Activated T-helper 2 cell treated with anti-CD3 and anti-CD28 coated beads, Interferon-gamma antibody, Interleukin-2, Interleukin-4, amounts not matched to agents 10 μg/mL and 5 μg/mL and 100 μg/mL, durations not matched to agents 14 hours and 24 hours and 36 hours (primary cell): ENCODE measurements at places on chromosomes 7 and 10. TPM values are rescaled to one million over a fixed set of nuclear protein-coding genes. Genes with fewer than 3 reads are reported as not detected.
A peak's percentile ranks its signal among the peaks of the same experiment; 100 is the strongest.

ANXA8L1 gene
- total RNA-seq = not detected in 2 replicates

RBP3 gene
- not detected in 2 replicates for total RNA-seq

KEL gene
- total RNA-seq = 0.78 and 0.96 TPM in 2 replicates

GLCCI1 gene
- 23.8 and 27.9 TPM in 2 replicates for total RNA-seq

FKBP6 gene
- not detected in 2 replicates for total RNA-seq

KMT2C gene
- 62.4 and 63.1 TPM in 2 replicates for total RNA-seq

AGAP5 gene
- total RNA-seq = 18.2 and 18.8 TPM in 2 replicates

FRAT1 gene
- total RNA-seq = 2.9 and 3.4 TPM in 2 replicates

NKX2-3 gene
- not detected in 2 replicates for total RNA-seq

ADARB2 gene
- total RNA-seq = 0.05 TPM in 1 of 2 replicates, not detected in the other

TET1 gene
- 1.5 and 1.6 TPM in 2 replicates for total RNA-seq

ATRNL1 gene
- total RNA-seq = 0.50 and 0.87 TPM in 2 replicates

ST8SIA6 gene
- total RNA-seq = not detected in 2 replicates

DOCK4 gene
- 0.41 and 0.64 TPM in 2 replicates for total RNA-seq

PTN gene
- 0.11 and 0.18 TPM in 2 replicates for total RNA-seq

CTAGE8 gene
- 1.2 and 2.1 TPM in 2 replicates for total RNA-seq

ZNF212 gene
- 18.4 and 20.1 TPM in 2 replicates for total RNA-seq

EXOSC1 gene
- 49.9 and 53.4 TPM in 2 replicates for total RNA-seq

MRLN gene
- not detected in 2 replicates for total RNA-seq

PRPS1L1 gene
- total RNA-seq = not detected in 2 replicates

DNA sequence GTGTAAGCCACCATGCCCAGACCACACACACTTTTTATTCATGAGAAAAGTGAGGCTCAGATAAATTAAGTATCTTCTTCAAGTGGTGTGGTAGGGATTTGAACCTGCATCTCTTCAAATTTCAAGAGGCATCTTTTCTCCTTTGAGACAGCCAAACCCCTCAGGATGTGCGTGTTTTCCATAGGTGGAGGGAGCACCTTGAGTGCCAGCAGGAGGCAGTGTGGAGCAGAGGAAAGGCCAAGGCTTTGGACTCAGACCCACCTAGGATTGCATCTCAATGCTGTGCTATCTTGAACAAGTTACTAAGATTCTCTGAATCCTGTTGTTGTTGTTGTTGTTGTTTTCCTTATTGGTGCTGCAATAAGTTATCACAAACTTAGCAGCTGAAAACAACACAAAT is 40.2 kb upstream of the MYL10 start:
- DNase-seq = no peak

- DNase-seq = no peak
Observed at GRCh38 chr7:73423519-73424488, 9.8 kb upstream of the FZD9 start.

- DNase-seq = no peak
Observed at GRCh38 chr10:9305018-9305655, 1250.6 kb downstream of the GATA3 start.

- DNase-seq = no peak
Observed at GRCh38 chr7:87003872-87004798, 55.3 kb downstream of the ELAPOR2 start.

DNA sequence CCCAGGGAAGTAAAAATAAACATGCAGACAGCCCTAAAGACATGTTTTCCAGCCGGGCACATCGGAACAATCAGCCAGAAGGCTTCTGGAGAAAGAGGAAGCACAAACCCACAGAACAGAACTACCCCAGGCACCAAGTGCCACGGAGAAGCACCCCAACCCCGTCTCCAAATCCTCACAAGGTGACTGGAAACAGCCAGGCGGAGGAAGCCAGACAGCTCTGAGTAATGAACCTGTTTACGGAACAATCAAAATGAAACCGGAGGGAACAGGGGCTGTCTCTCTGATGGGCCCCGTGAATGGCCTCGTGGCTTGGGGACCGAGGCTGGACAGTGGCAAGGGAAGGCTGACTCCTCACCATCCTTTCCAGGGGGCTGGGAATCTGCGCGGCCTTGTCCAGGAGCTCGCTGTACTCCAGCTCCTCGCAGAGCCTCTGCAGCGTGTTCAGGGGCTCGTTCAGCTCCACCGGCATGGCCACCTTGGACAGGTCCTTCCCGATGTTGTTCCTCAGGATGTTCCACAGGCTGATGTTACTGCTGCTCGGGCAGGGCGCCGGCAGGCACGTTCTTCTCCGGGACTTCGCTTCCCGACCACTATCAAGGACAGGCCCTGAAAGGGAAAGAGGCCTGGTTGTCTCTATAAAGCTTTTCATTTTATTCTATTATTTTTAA is 77.0 kb upstream of the GSDME start:
- no peak for DNase-seq

DNA sequence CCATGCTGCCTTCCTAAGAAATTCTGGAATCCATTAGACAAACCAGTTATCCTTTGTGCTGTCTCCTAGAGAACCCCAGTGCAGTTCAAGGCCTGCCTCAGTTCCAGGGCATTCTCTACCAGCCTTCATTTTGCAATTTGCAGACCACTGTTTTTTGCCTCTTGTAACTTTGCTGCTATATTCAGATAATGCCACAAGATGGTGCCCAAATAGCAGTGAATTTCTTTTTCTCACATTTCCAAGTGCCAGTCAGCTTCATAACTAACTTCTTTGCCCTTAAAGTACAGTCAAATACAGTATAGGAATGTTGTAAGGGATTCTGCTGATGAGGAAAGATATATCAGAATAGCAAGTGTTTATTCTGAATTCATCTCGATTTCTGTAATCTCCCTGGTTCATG is 25.2 kb downstream of the LOXL4 start:
- no peak for DNase-seq

GRCh38 chr7:83646027-83646426 is 2.9 kb downstream of the SEMA3E start:
- no peak for DNase-seq

DNA sequence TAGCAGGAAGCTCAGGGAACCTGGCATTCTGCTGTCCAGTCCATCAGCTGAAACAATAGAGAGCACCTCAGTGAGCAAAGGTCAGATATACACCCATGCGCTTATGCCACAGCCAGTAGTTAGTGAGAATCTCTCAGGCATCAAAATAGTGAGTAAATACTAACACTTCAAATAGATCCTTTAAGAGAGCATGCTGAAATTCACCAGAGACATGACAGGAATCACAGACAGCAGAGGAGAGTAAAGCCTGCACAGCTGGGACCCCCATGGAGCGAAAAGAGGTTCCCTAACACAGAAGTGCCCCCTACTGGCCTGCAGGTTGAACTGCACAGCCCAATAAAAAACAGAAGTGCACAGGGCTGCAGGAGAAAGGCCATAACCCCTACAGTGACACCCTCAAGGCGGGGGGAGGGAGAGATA is 57.6 kb upstream of the ANTXRL start:
- DNase-seq = no peak

GRCh38 chr10:14554491-14555205 is 220.0 kb downstream of the FAM107B start:
- DNase-seq = no peak

DNA sequence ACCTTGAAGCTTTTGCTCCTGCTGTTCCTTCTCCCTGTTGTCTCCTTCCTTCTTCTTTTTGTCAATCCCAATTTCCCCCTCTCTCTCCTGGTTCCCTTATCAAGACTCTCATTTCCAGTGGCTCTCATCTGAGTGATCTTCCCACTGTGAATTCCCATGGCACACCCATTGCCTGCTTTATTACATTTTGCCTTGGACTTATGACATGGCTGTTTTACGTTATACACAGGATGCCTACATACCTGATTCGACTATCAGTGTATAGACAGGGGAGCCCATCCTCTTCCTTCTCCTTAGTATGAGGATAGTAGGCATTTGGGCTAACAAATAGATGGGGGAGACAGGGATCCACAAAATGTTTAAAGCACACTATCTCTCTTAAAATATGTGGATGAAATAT is 39.9 kb upstream of the EFCAB10 start:
- DNase-seq = no peak

GRCh38 chr7:99040104-99040958 is 103.6 kb downstream of the SMURF1 start:
- peak; percentile 32 for DNase-seq

GRCh38 chr10:6068422-6068821 is 6.3 kb upstream of the IL2RA start:
- DNase-seq = peak; percentile 45

- no peak for DNase-seq
Observed at GRCh38 chr10:75617485-75618155, 186.2 kb downstream of the LRMDA start.

- no peak for DNase-seq
Observed at GRCh38 chr7:853366-854117, 21.3 kb downstream of the SUN1 start.

DNA sequence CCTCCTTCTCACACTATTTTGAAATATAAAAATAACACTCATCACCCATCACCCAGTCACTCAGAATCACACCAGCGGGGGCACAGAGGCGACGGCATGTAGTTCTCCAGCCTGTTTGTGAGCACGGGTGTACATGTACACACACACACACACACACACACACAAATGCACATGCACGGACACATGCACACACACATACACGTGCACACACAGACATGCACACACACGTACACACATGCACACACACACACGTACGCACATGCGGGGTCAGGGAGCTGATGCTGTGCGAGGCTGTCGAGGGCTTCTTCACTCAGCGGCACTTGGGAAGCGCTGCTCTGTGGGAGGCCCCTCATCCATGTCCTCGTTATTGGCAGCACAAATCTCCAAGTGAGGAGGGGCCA is 178.8 kb downstream of the ELFN1 start:
- no peak for DNase-seq

DNA sequence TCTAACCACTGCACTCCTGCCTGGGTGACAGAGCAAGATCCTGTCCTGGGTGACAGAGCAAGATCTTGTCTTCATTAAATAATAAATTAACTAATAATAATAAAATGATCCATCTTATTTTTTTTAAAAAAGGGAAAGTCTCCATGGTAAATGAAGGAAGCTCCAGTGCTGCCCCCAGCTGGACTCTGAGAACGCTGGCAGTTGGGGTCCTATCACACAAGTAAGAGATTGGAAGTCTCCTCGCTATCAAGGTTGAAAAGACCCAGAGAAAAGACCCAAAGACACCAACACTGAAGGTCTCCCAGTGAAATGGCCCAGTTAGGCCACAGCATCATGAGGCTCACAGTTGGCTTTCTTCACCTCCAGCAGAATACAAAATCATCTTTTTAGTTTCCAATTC is 13.8 kb upstream of the C10orf67 start:
- no peak for DNase-seq

DNA sequence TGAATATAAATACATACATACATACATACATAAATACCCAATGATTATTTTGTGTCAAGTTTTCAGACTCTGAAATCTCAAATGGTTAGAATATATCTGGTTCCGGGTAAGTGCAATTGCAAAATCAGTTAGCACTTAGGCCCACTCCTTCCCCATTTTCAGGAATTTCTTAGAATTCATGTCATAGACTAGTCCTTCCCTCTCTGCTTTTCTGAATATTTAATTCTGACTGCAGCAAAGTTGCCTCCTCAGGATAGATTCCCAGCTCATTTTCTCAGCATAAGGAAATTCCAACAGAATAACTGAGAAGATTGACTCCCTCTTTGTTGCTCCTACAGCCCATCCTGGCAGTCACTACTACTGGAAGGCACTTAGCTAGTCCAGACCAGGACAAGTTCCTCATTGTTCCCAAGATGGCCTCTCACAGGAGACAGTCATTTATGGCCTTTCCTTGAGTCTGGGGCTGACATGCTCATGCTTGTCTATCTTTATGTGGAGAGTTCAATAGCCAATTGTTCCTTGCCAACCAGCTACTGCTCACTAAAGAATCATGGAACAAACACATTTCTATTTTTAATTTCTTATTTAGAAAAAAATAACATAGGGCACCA is 142.9 kb upstream of the ITGB1 start:
- DNase-seq = no peak

DNA sequence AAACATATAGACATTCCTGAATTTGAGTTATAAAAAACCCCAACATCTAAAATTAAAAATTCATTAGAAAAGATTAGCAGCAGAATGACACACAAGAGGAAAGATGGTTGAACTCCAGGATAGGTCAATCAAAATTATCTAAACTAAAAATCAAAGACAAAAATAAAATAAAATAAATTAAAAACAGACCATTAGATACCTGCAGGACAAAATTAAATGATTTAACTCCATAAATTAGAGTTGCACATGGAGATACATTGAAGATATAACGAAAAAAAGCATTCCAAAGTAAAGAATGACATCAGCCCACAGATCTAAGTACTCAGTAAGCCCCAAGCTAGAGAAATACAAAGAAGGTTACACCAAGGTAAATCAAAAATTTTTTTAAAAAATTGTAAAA is 226.1 kb upstream of the SORCS1 start:
- no peak for DNase-seq

DNA sequence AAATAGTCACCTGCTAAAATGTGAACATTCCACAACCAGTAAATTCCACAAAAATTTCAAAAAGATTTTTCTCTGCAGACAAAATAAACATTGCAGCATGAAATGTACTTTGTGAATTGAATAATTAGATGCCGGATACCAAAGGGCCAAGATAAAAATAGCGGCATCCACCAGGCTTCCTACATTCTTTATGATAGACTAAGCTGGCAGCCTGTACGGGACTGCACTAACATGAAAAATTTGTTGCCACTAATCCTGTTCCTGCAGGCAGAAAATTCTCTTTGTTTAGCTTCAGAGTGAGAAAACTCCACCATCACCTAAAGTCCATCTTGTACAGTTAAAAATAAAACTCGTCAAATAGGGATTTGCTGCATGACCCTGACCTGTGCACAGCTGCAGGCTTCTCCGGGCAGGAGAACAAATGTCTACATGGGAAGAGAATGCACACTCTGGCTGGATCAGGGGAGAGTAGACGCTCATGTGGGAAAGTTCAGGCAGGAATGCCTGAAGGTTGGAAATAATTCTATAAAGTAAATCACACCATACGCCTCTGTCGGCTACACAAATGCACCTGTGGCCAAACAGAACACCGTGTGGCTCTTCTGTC is 15.6 kb upstream of the ADO start:
- no peak for DNase-seq

GRCh38 chr7:25996006-25996408 is 156.0 kb upstream of the NFE2L3 start:
- DNase-seq = no peak

- no peak for DNase-seq
Observed at GRCh38 chr7:123190109-123190831, 9.5 kb downstream of the SLC13A1 start.
